Effector CD8-positive, alpha-beta T cell (primary cell): ENCODE measurements at places on chromosomes 11 and 22.

- DNase-seq, result no peak
These were observed 36.8 kb downstream of the CELF1 start for GRCh38 chr11:47516155-47516554.

DNA sequence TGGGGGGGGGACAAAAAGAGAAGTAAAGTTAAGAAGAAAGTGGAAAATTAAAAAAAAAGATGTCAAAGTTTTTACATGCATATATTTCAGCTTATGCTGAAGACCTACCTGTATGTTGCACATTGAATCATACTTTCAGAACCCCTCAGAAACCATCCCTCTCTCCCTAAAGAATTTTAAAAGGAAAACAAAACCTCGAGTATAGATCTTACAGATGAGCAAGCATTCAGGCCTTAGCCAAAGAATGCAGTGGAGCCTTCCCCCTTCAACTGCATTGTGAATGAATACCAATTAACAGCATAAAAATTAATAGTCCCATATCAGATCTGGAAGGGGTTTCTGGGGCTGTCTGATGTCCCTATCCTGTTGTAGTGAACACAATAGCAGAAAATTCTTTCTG is 16.3 kb downstream of the KDELR3 start:
- DNase-seq, result no peak

GRCh38 chr11:134275188-134275533 is 1.0 kb upstream of the GLB1L3 start:
- DNase-seq, result no peak

GRCh38 chr11:126216526-126217305 is 5.1 kb downstream of the FAM118B start:
- DNase-seq, result no peak

- DNase-seq, result no peak
These were observed 721.7 kb downstream of the DLG2 start for GRCh38 chr11:84905411-84905810.

DNA sequence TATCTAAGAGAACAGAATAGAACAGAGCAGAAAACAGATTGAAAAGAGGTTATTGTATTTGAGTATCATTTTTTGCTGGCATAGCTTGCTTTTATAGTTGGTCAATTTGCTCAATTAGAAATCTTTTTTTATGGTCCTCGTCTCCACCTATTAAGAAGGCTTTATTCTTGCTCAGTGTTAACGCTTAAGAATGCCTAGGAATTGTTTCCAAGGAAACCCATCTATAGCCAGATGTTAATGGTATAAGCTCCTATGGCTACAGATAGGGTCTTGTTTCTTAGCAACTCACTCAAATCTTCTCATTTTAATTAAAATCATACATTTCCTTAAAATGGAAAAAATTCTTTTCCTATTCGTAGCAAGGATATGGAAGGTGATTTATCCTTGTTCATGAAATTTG is 392.3 kb downstream of the TMEM135 start:
- DNase-seq, result no peak

GRCh38 chr11:11370255-11370961 is 17.4 kb upstream of the CSNK2A3 start:
- no peak for DNase-seq

- DNase-seq, result no peak
These were observed 155.4 kb downstream of the ETS1 start for GRCh38 chr11:128431931-128432330.

DNA sequence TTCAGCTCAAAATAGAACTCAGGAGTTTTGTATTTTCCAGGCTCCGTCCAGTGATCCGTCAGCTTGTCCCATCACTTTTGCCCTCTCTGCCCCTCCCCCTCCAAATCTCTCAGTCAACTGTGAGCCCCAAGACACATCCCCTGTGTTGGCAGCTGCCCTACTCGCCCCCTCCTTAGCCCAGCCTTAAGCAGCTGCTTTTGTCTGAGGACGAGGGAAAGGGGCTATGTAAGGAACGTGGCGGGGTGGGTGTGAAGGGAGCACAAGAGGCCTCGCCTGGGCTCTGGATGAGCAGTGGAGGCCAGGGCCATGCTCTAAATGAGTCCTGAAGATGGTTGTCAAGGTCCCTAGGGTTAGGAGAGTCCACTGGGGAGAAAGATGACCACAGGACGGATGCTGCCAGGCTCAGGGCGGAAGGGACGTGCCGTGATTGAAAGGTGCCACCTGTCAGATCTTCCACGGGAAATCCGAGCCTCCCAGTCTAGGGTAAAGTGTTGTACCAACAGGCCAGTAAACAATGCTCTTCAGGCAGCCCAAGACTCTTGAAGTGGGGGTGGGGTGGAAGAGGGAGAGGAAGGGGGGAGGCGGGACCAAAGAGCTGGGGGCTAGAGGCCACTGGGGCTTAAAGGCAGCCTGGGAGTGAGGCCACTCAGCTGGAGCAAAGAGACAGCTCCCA is at the start of gene SMTNL1:
Gene SMTNL1, plus strand, starts transcription at position 649 of the 673 bp plus-strand sequence. CDS start 5,048 bp downstream, outside the sequence.
- no peak for DNase-seq

- no peak for DNase-seq
These were observed 67.9 kb downstream of the YAP1 start for GRCh38 chr11:102177974-102178631.

GRCh38 chr22:21624120-21624879 is 5.5 kb downstream of the YDJC start:
- DNase-seq, result peak; percentile 20
